Activated CD4-positive, CD25-positive, alpha-beta regulatory T cell (primary cell): ENCODE measurements at places on chromosomes 5 and 9.

GRCh38 chr5:107744418-107745330, 73.9 kb upstream of the EFNA5 start:
- DNase-seq: no peak

GRCh38 chr9:38183994-38184568, 115.1 kb upstream of the SHB start:
- no peak for DNase-seq

GRCh38 chr5:125294844-125295243, 548.4 kb upstream of the ZNF608 start:
- no peak for DNase-seq

DNA sequence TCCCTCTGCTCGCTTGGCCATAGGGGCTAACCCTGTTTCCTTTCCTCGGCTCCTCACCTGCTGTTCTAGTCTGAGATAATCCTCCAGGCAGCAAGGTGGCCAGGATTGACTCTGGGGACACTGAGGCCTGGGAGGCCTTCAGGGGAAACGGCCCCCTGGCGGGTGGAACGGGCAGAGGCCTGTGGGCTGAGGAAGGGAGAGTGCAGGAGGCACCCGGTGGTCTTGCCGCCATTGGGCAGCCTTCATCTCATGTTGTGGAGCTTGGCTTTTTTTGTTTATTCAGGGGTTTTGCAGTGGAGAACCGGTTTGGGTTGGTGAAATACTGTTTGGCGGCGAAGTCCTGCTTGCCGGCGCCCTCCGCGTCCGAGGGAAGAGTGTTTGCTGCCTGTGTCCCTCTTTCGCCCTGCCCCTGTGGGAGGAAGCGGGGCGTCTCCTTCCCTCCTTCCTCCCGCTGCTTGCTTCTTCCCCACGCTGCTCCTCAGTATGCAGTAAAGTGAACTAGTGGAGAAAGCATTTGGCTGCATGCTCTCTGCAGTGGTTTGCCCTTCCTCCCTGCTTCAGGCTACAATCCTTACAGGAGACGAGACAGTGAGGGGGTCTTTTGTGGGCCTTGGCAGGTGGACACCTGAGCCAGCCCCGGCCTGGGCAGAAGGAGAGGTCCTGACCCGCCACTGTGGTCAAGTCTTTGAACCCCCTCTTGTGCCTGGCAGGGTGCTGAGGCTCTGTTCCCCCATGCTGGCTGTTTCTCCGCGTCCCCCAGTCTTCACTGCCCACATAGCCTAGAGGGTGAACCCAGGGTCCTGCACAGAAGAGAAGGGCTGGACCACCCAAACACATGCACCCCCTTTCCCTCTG, 30.8 kb upstream of the PRDM12 start:
- DNase-seq: no peak

DNA sequence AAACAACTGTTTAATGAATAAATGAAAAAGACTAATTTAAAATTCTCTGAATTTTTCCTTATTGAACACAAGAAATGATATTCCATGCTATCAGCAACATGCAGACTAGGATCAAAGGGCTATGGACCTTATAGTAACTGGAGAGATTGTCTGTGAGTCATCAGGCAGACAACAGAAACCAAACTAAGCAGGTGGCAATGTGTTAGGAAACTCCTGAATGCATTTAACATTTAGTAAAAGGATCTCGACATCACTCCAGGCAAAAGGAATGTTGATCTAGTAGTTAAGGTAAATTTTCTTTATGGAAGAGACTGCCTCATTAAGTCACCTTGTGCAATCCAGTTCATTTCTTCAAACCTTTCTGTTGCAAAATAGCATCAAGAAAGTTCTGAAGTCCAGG, 58.4 kb downstream of the ARL15 start:
- DNase-seq: no peak

DNA sequence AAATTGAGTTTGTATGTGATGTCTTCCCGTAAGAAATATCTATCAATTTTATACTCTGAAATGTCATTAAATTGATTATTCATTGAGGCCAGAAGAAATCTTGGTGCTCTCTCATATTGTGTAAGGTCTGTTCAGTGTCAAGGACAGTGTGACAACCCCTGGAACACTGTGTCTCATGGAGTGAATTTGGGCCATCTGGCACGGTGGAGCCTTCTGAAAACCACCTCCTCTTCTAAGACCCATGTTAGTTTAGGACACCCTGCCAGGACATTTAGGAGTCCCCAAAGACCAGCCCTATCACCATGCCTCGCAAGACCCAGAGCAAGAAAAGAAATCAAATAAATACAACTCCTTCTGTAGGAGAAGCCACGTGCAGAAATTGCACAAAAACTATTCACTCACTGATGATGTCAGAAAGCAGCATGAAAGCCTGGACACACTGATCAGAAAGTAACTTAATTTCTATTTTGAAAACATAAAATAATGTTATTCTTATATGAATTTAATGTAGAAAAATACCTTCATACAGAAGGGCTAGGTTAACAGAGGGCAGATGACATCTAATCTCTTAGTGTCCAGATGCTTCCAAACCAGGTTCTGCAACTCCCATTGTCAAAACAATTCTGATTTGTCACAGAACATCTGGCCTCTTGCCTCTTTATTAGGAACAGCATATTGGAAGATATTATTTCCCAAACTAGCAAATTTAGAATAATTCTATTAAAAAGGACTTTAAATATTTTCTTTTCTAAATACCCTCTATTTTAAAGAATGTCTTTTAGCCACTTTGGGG, 298.8 kb downstream of the NR2F1-AS1 start:
- DNase-seq: no peak
